ENCODE measurements at places on chromosomes 7 and 10. TPM values are rescaled to one million over a fixed set of nuclear protein-coding genes. Genes with fewer than 3 reads are reported as not detected.
A peak's percentile ranks its signal among the peaks of the same experiment; 100 is the strongest.

Gene RNF32
- 2.2 TPM for total RNA-seq

DNA sequence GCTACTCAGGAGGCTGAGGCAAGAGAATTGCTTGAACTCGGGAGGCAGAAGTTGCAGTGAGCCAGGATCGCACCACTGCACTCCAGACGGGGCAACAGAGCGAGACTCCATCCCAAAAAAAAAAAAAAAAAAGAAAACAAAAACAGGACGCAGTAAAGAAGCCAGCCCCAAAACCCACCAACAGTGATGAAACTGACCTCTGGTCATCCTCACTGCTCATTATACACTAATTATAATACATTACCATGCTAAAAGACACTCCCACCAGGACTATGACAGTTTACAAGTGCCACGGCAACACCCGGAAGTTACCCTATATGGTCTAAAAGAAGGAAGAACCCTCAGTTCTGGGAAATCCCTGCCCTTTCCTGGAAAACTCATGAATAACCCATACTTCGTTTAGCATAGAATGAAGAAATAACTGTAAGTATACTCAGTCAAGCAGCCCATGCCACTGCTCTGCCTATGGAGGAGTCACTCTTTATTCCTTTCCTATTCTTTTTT, 40.0 kb upstream of the EIF4H start:
- H3K27ac ChIP-seq = no peak overlapping the region
- no peaks in the 10 kb centered on the region for H3K36me3 ChIP-seq
- peaks cover 1% of the 10 kb centered on the region for H3K4me1 ChIP-seq

DNA sequence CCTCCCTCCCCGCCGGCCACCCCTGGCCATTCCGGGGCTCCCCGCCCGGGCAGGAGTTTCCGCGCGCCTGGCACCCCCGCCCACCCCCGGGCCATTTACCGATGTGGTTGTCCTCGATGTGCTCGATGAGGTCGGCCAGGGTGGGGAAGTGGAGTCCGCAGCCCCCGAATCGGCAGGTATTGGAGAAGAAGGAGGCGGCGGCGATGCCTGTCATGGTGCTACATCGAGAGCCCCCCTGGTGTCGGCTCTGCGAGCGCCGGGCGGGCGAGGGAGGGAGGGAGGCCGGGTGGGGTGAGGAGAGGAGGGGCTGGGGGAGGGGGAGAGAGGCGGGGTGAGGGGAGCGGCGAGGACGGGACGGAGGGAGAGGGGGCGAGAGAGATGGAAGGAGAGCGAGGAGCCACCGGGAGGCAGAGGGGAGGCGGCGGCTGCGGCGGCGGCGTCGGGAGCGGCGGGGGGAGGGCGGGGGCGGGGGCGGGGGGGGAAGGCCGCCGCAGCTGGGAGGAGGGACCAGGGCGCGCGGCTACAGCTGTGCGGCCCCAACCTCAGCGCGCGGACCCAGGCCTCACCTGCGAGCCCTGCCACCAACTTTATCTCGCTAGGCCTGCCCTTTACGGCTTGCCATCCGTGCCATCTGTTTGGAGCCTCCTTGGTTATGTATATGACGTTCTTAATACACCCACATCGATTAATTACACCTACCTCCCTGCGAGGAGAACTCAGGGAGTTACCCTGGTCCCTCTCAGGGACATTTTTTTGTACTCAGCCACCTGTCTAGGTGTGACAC, at the start of gene JAZF1:
Gene JAZF1 (minus strand): TSS at position 432 of the 784 bp plus-strand sequence.
- peak within 1 kb of the TSS; percentile 88 for H3K4me3 ChIP-seq
- H3K27ac ChIP-seq = peak within 1 kb of the TSS; percentile 74
- peak; percentile 86 for DNase-seq
- no peaks in the 10 kb centered on the region for H3K36me3 ChIP-seq
- H3K4me1 ChIP-seq = peaks cover 5% of the 10 kb centered on the region
- peaks cover 8% of the 10 kb centered on the region for H3K27me3 ChIP-seq

- no peaks in the 10 kb centered on the region for H3K36me3 ChIP-seq
- no peak overlapping the region for H3K27ac ChIP-seq
- no peak for DNase-seq
- H3K27me3 ChIP-seq = no peaks in the 10 kb centered on the region
- peaks cover 3% of the 10 kb centered on the region for H3K4me1 ChIP-seq
These were observed 106.4 kb downstream of the GSAP start for GRCh38 chr7:77309714-77310220.

- H3K27me3 ChIP-seq = no peaks in the 10 kb centered on the region
- no peak for DNase-seq
- no peak overlapping the region for H3K4me3 ChIP-seq
- no peaks in the 10 kb centered on the region for H3K36me3 ChIP-seq
These were observed 1212.4 kb upstream of the PHF14 start for GRCh38 chr7:9761224-9761623.

- H3K27me3 ChIP-seq = peaks cover 1% of the 10 kb centered on the region
- no peak overlapping the region for H3K27ac ChIP-seq
- no peaks in the 10 kb centered on the region for H3K4me1 ChIP-seq
- no peak for DNase-seq
- no peak overlapping the region for H3K4me3 ChIP-seq
These were observed 20.6 kb downstream of the WIPF3 start for GRCh38 chr7:29826904-29827303.

DNA sequence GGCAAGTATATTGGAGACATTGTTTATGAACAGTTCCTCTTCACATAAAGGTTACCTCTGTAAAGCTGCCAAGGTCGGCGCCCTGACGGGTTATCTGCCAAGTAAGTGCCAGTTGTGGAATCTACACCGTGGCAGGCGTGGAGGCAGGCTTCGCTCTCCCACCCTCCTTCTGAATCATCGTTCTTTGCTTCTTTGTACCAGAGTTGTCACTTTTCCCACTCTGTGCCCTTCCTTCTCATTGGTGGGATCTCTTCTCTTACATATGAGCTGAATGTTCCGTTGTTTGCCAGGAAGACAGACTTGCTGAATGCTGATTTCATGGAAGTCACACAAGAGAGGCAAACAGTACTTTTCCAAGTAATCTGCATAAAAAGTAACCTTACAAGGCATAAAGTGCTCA, 40.6 kb upstream of the PTPRZ1 start:
- no peak overlapping the region for H3K27ac ChIP-seq
- no peaks in the 10 kb centered on the region for H3K27me3 ChIP-seq
- DNase-seq = no peak
- H3K4me3 ChIP-seq = no peak overlapping the region
- peaks cover under 1% of the 10 kb centered on the region for H3K4me1 ChIP-seq

Measured in glutamatergic neuron (in vitro differentiated cells).